Fibroblast of gingiva (primary cell): ENCODE measurements at places on chromosomes 13 and 19.
A peak's percentile ranks its signal among the peaks of the same experiment; 100 is the strongest.

- no peak for DNase-seq
These were observed 214.8 kb upstream of the UBL3 start for GRCh38 chr13:30065181-30065580.

DNA sequence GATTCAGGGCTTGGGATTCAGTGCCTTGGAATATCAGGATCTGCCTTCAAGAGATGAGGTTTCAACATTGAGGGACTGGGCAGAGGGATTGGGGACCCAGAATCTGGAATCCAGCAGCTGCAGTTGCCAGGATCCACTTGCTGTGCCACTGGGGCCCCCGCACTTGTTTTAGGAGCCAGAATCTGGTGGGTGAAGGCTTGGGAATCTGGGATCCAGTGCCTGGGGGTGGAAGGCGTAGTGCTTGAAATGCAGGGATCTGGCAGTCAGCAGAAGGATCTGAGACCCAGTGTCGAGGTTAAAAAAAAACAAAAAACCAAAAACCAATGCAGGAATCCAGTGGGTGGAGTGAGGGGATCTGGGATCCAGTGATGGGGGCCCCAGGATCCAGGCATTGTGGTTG is 7.3 kb upstream of the SLC25A41 start:
- DNase-seq = no peak

DNA sequence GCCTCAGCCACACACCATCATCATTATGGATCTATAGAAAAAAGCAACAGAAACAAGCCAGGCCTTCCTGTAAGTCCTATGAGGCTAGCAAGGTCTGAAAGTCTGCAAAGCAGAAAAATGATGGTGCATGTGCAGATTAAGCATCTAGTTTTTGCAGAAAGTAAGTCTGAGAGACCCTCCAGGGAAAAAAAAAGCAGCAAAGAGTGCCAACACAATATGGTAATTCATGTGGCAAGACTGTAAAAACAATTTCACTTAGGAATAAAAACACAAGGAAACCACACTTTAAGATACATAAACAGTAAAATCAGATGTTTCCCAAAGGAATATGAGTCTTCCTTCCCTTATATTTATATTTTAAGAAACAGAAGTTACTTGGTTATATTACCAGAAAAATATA is 112.3 kb upstream of the FBXL3 start:
- peak; percentile 16 for DNase-seq

DNA sequence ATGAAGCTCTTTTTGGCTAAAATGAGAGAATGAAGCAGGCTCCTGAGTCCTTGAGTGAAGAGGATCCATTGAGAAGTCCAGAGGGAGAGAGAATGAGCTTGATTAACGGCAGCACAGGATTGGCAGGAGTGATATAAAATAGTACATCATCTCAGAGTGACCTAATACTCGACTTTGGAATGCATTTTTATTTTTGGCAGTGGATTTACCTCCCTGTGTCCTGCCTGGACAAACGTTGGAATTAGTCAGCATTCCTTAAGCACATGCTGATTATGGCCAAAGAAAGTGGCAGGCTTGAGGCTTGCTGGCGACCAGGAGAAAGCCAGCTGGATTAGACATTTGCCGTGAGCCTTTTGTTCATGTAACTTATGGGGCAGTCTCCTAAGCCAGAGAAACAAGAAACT is 22.9 kb downstream of the LRCH1 start:
- DNase-seq = peak; percentile 85

- no peak for DNase-seq
These were observed 4.9 kb upstream of the ZC3H13 start for GRCh38 chr13:46057256-46058015.

DNA sequence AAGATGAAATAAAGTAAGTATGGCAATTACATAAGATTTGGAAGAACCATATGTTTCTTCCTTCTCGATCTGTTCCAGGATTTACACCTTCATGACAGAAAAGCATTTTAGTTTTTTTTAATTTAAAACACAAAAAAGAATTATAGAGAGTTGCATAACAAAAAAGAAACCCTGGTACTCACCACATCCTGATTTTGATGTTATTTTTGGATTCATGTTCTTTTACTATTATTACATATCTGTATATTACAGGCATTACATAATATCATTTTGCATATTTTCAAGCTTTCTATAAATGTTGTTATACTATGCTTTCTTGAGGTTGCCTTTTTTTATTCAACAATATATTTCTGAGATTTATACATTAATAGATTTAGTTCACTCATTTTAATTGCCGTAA is 6.7 kb upstream of the KATNAL1 start:
- DNase-seq = no peak

DNA sequence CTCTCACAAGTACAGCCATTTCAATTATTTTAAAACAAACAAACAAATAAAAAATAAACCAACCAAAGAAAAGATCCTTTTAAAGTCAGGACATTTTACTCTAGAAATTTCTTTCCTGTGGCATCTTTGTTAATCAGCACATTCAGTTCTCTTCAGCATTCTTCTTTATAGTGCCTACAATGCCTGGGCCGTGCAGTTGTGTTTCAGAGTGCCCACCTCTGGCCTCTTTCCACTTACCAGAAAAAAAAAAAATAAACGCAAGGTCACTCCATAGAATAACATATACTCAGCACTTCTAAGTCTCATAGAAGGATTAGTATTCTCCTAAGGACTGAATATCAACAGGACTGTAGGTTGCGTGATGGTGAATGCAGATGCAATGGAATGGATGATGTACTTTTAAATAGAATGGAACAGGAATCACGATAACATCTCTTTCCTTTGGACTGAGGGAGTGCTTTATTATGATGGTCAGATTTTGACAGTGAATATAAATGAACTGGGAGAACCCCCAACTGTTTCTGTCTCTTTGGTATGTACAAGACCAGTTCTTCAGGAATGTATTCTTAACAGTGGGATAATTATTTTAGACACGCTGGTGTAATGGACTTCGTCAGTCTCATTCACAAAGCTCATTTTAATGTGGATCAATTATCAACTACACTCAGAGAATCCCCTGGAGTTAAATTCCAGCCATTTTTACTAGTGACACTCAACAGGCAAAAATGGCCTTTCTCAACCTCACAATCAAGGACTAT is 125.0 kb upstream of the NBEA start:
- no peak for DNase-seq

GRCh38 chr13:56718791-56719190 is 421.9 kb upstream of the PRR20A start:
- DNase-seq = no peak

DNA sequence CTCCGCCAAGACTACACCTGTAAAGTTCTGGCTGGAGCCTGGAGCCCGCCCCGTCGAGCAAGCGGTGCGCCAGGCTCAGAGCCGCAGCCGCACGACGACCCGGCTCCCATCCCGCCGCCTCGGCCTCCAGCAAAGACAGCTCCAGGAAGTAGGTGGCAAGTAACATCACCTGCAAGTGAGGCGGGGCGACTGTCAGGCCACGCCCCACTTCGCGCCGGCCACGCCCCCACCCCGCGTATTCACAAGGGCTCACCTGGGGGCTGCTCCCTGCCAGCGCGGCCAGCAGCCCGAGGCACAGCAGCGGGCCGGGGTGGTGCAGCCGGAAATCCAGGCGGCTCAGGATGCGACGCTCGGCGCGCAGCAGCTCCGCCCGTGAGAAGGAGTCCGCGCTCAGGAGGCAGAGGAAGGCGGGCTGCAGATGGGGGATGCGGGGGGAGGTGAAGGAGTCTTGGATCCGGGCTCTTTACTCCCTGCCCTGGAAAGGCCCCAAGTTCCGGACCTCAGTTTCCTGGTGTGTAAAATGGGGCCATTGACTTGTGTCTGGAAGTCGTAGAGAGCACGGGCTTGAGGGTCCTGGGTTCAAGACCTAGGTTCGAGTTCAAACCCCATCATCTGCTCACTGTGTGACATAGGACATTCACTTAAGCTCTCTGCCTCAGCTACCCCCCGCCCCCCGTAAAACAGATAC is 3.2 kb downstream of the CCNP start:
- no peak for DNase-seq

DNA sequence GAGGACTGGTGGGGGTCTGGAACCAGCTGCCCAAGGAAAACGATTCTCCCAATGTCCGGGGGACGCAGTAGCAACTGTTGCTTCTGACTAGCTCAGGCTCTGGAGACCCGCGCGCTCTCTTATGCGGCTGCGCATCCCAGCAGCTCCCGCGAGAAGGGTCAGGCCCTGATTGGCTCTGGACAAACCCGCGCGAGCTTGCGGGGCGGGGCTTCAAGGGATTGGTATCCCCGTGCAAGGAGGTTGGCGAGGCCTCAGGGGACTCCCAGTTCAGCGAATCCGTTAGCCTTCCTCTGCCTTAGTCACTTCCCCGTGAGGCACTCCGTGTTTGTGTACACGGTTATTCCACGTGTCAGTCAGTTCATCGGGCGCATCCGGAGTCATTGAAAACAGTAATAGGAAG is 20.2 kb downstream of the SIGLECL1 start:
- no peak for DNase-seq
